Brain pericyte (primary cell): ENCODE measurements at places on chromosomes 5 and 9.

- no peak for DNase-seq
These were observed 308.2 kb downstream of the ANXA1 start for GRCh38 chr9:73459817-73460216.

- DNase-seq, result no peak
These were observed 53.9 kb downstream of the ZNF354C start for GRCh38 chr5:179113945-179114641.

DNA sequence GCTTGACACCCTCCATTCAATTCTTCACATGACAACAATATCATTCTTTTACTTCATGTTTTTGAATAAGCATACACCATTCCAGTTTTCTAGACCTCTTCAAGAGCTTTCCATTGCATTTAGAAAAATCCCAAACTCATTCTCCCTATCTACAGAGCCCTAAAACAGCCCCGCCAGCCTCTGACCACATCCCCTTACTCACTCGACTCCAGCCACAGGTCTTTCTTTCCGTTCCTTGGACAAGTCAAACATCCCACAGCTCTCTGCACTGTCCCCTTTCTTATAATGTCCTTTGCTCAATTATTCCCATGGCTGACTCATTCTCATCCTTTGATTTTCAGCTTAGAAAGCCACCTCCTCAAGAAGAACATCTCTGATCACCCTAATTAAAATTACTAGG is 38.2 kb downstream of the TTC39B start:
- no peak for DNase-seq

GRCh38 chr5:74105126-74105780 is 479.3 kb downstream of the ARHGEF28 start:
- no peak for DNase-seq

GRCh38 chr9:136996361-136997292 is at the start of gene CLIC3:
Gene CLIC3, minus strand, starts transcription at chr9:136996568. Its CDS starts 25 bp downstream, at chr9:136996543.
- no peak for DNase-seq

GRCh38 chr5:75710637-75711036 is 6.6 kb downstream of the POC5 start:
- DNase-seq, result no peak

- no peak for DNase-seq
These were observed 8.0 kb upstream of the GFI1B start for GRCh38 chr9:132970324-132971062.

DNA sequence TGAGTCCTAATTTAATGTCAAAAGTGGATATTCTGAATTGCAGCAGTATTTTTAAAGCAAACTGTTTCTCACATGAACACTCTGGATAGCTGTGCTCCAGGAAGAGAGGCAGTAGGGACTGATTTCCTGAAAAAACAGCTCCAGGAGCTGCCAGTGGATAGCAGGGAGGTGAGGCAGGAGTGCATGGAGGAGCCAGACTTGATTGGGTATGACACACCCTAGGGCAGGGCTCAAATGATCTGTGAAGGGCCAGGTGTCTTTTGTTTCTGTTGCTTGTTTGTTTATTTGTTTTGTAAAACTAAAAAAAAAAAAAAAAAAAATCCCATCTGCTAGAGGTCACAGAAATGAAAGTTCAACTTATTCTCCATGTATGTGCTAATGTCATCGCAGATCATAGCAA is 83.4 kb downstream of the ADRB2 start:
- DNase-seq, result no peak

DNA sequence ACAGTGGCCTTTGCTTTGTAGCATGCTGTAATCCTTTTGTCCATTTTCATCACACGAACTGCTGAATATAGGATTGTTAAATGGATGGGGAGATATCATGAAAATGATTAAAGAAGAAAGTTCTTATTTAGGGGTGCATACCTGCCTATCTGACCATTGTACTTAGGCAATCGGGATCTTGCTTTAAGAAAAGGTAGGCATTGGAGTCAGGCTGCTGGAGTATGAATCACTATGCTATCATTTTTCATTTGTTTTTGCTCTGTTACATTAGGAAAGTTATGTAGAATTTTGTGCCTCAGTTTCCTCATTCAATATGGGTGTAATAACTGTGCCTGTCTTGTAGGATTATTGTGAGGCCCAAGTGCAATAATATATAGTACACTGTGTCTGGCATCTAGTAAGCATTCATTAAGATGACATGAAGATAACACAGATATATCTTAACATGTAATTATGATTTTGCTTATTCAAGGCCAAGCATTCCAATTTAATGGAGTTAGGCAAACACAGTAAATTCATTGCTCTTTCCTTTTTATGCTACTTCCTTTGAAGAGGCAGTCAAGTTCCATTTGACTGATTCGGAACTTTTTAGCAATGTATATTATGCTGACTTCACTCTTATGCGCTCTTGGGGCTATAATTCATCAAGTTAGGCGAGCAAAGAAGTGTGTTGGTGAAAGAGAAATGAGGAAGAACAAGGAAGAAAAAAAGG is 109.9 kb upstream of the CDKN2B start:
- no peak for DNase-seq

DNA sequence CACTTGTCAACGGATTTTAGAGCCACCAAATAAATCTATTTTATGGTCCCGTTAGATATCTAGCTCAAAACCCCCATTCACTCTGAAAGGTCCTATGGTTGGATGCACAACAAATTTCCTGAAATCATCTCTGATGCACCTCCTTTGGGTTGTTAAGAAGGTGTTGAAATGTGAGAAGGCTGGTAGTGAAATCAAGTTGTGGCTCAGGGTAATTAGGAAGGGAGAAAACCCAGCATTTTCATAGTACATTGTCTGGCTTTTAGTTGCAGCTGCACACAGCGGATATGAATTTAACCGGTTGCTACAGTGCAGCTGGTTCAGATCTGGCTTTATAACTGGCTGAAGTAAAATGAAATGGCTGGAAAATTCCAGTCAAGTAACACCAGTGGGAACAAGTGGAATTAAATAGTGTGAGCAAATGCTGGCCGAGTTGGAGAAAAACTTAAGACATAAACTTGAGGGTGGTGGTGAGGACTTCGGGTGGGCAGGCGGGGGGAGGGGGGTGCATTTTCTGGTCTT is 17.6 kb downstream of the RGMB start:
- DNase-seq, result no peak

- no peak for DNase-seq
These were observed 1.6 kb downstream of the FBXW11 start for GRCh38 chr5:172004824-172005237.

DNA sequence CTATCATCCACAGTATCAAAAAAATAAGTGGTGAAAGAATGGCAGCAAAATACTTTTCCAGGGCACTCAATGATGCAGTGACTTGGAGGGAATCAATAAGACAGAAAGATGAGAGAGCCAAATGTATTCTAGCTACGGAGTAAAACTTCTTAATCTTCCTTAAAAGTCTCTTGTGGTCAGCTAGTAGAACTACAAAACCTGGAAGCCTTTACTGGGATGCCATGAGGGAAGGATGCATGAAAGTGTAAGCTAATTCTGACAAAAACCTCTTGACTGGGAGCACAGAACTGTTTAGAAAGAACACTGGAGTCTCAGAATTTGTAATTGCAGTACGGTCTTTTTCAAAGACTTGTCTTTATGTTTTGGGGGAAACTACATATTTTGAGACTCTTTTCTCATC is 432.8 kb upstream of the PTPRD start:
- no peak for DNase-seq

DNA sequence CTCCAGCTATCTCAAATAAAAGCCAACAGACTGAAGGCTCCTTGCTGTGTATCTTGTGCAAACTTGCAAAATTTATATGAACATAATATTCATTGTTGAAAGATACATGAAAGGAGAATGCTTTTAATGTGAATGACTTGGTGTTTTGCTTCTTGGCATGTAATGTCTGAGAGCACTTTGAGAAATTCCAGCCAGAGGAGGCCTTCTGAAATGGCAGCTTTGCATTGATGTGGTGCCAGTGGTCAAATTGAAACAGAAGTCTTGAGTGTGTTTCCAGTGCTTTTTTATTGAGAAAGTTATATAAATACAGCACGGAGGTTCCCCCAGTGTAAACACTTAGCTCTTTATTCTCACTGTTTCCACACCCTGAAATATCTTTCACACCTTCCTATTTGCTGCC is 182.1 kb downstream of the ADCY2 start:
- no peak for DNase-seq

- no peak for DNase-seq
These were observed 1124.2 kb upstream of the WWC1 start for GRCh38 chr5:167167191-167167795.

GRCh38 chr9:1267141-1267570 is 217.0 kb downstream of the DMRT2 start:
- no peak for DNase-seq

DNA sequence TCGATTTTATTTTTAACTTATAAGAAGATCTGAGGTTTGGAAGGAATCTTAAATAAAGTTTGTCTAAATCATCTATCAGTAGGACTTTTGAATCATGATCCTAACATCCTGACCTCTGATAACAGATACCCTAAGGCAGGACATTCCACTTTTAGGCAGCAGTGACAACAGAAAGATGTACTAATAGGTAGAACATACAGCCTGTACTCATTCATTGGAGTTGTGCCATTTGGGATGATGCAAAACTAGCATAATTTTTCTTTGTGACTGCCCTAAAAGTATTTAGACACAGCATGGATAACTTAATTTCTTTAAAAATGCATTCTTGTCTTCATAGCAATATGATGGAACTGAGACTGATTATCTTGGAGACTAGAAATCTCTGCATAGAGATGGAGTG is 39.7 kb downstream of the CDC42SE2 start:
- DNase-seq, result no peak

GRCh38 chr5:111532886-111533582 is 20.7 kb upstream of the STARD4 start:
- DNase-seq, result no peak

DNA sequence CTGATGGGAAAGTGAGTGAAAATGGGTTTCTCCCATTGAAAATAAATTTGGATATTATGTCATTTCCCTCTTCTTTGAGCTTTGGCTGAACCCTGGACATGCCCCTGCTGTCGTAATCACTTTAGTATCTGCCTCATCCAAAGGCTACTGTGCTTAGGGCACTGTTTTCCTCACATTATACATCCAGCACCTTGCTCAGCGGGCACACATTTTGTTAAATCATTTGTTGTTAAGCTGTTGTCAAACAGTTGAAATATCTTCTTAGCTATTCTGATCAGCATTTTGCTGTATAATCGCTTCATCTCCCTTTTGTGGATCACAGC is 352.7 kb upstream of the CD180 start:
- DNase-seq, result no peak

GRCh38 chr5:164185000-164185399 is 679.6 kb downstream of the MAT2B start:
- no peak for DNase-seq

- no peak for DNase-seq
These were observed 139.1 kb downstream of the SCAMP1 start for GRCh38 chr5:78499485-78499884.
